ENCODE measurements at places on chromosomes 2 and 18.

GRCh38 chr2:148509288-148509902, 135.2 kb upstream of the EPC2 start:
- peak; percentile 85 for DNase-seq

- no peak for DNase-seq
Measured at GRCh38 chr2:204277226-204277625, 268.0 kb upstream of the PARD3B start.

DNA sequence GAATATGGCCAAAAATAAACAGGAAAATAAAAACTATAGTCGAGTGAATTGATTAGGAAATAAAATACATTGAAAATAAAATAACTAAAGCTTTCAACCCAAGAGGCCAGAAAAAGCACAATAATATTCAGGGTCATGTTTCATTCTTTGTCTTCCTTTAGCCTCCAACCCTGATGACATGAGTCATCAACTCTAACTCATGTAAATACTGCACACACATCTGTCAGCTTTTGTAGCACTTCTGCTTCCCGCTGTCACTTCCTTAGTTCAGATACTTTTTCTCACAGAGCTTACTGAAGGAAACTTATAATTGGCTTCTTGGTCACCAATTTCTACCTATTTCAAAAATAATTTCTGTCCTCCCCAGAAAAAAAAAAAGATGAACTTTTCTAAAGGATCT, 112.8 kb downstream of the UPP2 start:
- no peak for DNase-seq

DNA sequence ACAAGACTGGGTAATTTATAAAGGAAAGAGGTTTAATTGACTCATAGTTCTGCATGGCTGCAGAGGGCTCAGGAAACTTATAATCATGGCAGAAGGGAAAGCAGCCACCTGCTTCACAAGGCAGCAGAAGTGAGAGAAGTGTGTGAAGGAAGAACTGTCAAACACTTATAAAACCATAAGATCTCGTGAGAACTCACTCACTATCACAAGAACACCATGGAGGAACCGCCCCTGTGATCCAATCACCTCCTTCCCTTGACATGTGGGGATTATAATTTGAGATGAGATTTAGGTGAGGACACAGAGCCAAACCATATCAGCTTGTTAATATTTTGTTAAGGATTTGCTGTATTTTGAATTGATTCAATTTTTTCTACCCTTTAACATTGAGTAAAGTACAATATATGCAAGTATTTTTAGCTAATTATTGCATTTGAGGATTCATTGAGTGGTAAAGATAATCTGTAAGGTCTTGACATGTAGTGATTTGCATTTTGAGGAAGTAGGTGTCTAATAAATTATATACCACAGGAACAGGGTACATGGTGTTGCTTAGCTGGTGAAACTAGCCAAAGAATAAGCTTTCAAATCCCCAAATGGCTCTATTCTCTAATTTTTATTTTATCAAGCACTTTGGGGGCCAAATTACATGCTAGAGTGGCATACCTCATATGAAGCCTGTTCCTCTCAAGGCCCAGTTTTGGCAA, 3.9 kb upstream of the C2orf69 start:
- DNase-seq, result no peak

GRCh38 chr2:11175293-11175795, 20.1 kb downstream of the SLC66A3 start:
- peak; percentile 62 for DNase-seq

- DNase-seq, result no peak
Measured at GRCh38 chr2:172986040-172986439, 89.6 kb upstream of the MAP3K20 start.

GRCh38 chr2:7748717-7749415, 831.7 kb downstream of the RNF144A start:
- no peak for DNase-seq

GRCh38 chr2:148725564-148725963, 81.0 kb downstream of the EPC2 start:
- DNase-seq, result no peak

- DNase-seq, result no peak
Measured at GRCh38 chr18:49647496-49648168, 85.8 kb downstream of the LIPG start.

- DNase-seq, result peak; percentile 80
Measured at GRCh38 chr2:120318626-120319025, 27.3 kb upstream of the INHBB start.

DNA sequence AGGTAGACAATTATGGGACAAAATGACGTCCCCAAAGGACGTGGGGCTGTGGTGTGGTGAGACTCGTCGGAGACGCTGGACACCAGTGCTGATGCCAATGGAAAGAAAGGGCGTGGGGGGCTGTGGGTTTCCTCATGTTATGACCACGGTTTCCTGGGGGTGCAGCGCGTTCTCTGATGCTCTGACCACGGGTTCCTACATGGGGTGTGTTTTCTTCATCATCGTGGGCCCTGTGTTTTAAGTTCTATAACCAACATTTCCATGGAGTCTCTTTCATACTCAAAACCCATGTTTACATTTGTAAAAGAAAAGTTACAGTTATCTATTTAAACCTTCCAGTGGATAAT, 141.6 kb downstream of the RTP5 start:
- DNase-seq, result no peak

GRCh38 chr2:117953231-117953630, 60.6 kb downstream of the CCDC93 start:
- no peak for DNase-seq

DNA sequence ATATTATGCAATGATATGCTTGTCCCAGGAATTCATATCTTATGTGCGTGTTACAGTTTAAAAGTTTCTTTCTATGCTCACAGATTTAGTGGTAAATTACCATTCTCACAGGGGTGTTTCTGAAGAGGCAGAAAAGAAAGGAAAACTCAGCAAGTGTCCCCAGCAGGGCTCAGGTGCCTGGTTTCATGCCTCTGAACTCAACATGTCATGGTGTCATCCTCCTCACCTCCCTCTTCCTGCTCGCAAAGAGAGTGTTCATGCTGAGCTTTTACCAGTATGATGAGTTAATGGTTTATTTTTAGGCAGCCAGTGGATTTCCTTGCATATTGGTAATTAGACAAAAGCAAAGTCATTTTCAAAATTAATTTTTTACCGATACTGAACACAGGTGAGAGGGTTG, 492.9 kb upstream of the ZEB2 start:
- no peak for DNase-seq

- no peak for DNase-seq
Measured at GRCh38 chr2:127594116-127594591, 51.8 kb upstream of the GPR17 start.

DNA sequence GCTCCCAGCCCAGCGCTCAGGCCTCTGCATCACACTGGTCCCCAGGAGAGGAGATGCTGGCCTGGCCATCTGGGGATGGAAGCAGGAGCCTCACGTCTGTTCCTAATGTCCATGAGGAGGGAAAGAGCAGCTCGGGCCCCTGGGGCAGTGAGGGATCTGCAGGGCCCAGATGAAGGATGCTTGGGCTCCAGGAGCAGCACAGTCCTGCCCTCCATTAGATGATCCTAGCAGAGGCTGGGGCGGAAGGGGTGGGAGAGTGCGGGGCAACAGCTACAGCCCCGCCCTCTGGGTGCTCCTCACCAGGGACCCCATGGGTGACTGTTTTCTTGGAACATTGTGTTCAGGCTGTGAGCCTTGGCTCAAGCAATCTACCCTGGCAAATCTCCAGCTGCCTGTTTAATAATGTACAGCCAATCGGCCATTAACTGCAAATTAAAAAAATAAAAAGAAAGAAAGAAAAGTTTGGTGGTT, 49.7 kb downstream of the TNS1 start:
- DNase-seq, result peak; percentile 80

DNA sequence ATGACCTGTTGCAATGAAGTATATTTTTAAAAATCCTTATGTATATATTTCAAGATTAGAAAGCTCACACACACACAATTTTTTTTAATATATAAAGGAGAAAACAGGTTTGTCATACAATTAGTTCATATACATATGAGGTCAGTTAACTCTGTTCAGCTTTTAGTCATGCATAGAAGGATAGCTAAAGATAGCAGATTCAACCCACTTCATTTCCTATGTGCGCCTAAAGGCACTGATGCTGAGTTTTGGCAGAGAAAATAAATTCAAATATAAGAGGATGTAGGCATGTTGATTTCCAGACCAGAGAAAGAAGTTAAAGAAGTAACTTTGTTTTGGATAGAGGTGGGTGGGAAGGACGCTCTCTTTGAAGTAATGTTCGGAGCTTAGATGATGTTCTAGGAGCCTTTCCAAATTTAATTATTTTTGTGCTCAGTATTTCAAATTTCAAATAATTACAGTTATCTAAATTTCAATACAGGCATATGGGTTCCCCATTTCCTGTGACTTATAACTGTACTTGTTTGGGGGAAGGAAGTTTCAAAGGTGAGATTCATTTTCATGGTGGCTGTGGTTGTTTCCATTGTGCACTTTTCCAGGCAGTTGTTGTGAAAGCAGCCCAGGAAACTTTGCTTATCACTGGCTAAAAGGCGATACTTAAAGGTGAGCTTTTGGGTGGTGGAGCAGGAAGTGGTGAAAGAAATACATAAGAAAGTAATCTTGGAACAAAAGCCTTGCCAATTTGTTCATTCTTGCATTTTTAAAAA, 523.4 kb upstream of the FANCL start:
- no peak for DNase-seq

DNA sequence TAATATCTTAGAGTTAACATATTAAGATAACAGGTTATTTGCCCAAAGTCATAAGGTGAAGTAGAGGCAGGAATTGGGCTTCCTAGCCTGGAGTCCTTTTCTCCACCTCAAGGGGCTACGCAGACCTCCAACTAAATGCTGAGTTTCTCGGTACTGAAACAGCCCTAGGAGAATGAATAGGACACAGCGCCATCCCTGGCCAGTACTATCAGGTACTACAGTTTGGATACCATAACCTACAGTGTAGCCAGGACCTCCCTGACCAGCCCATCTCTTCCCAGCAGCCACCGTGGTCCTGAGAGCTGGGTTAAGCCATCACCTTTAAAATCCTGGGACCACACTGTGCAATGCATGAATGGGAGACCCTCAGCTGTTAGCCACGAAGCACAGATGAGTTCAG, 15.7 kb downstream of the CASP8 start:
- DNase-seq, result no peak

DNA sequence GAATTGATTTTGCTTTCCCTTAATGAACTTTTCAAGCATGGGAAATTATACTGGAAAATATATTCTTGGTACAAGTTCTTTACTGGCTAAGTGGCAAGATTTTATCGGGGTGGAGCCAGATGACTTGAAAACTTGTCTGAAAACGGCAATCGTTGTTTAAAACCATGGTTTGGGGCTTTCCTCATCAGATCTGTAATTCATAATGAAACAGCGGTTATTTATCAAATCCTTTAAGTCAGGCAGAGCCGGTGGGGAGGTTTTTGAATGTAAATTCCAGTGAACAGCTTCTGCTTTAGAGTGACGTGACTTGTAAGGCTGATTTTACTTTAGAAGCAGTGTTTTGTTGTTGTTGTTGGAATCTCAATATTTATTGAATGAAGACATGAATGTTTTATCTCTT, 2.6 kb downstream of the SEC11C start:
- DNase-seq, result no peak

DNA sequence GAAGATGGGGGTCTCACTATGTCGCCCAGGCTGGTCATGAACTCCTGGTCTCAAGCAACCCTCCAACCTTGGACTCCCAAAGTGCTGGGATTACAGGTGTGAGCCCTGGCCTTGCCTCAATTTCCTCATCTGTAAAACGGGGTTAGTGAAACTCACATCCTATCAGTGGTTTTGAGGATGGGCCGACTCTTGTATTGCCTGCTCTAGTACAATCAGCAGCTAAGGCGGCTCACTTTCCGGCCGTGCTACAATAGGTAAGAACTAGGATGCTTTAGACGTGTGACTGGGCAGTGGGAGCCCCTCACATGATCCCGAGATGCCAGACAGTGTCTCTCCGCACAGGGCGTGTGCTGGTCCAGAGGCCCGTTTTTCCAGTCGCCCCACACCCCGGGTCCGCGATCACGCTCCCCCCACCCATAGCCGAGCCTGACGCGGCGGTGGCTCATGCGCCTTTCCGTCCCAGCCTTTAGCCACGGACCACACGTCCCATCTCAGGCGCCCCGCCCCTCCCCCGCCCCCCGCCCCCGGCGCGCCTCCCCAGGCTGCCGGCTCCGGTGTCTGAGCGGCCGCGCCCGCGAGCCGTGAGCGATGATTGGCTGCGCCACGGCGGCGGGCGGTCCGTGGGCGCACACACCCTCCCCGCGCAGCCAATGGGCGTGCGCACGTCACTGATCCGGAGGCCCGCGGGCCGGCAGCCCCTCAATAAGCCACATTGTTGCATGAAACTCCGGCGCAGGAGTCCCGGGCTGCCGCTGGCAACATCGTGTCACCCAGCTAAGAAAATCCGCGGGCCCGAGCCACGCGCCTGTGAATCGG, at the start of gene HK2:
HK2 (plus strand) TSS at position 710 of the 816 bp plus-strand sequence. CDS start 454 bp downstream, outside the sequence.
- peak; percentile 91 for DNase-seq

- DNase-seq, result no peak
Measured at GRCh38 chr18:39966275-39966674, 1988.8 kb upstream of the PIK3C3 start.

DNA sequence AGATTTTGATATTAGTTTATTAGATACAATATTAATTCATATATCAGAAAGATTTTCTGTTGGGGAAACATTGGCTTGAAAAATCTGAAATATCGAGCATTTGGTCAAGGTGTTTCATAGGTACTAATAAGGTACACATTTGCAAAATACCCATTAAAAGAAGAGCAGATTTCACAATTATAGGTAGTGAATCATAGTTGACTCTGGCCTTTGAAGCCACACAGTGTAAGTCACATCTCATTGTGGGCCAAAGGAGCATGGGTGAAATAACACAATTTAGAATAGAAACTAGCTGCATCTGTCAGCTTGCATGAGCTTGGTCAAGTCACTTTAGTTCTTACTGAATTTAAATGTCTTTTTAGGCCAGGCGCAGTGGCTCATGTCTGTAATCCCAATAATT, 4.9 kb downstream of the KDM3A start:
- no peak for DNase-seq

DNA sequence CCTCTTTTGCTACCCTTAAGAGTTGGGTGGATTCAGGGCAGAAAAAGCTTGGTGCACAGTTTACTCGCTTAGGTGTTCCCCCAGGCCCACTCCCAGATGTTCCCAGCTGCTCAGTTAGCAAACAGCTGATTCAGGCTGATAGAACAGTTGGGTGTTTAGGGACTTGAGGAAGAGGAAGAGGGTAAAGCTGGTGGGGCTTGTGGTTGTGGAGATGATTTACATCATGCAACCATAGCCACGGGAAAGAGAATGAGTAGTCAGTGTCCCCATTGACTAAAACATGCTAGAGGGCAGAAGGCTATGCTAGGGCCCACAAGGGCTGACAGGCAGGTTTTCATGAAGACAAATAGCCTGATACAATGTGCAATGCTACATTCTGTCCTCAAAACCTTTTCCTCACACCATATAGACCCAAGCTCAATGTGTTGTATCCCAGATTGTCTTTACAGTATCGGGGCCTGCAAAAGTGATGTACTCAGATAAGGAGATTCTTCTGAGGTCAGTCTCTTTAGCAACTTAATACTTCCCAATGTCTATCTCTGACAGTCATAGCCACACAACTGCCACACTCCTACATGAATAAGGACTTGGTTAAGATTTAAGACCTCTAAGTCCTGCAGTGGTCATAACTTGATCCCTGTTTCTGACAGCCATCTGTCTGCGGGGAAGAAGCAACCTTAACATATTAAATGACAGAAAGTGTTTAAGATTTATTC, 15.6 kb downstream of the COLEC12 start:
- no peak for DNase-seq

Data from Right ventricle myocardium superior (tissue), 1 donor.